MG63 (cell line): ENCODE measurements at places on chromosomes 11 and 22. TPM values are rescaled to one million over a fixed set of nuclear protein-coding genes. Genes with fewer than 3 reads are reported as not detected.

GRCh38 chr22:26707090-26707489 lies 49.7 kb downstream of the MIAT start:
- DNase-seq = no peak

DNA sequence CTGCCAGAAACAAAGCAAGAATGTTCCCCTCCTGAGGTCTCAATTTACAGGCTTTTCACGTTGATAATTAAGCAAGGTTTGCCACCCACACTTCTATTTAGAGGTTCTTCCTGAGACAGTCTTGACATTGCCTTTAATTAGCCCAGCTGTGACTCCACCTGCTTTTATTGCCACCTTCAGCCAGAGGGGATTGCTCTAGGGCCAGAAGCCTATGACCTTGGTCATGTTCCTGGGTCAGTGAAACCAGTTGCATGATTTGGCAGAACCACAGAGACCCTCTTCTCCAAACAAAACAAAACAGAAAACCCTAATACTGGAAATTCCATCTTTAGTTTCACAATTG lies 89.8 kb downstream of the APIP start:
- no peak for DNase-seq

- no peak for DNase-seq
These were observed 300.6 kb downstream of the DDX10 start for GRCh38 chr11:108965306-108966001.

- DNase-seq = peak; percentile 97
These were observed 160.9 kb downstream of the ADAMTS15 start for GRCh38 chr11:130609121-130610035.

GRCh38 chr22:24981066-24981465 lies 28.6 kb downstream of the KIAA1671 start:
- DNase-seq = no peak

DNA sequence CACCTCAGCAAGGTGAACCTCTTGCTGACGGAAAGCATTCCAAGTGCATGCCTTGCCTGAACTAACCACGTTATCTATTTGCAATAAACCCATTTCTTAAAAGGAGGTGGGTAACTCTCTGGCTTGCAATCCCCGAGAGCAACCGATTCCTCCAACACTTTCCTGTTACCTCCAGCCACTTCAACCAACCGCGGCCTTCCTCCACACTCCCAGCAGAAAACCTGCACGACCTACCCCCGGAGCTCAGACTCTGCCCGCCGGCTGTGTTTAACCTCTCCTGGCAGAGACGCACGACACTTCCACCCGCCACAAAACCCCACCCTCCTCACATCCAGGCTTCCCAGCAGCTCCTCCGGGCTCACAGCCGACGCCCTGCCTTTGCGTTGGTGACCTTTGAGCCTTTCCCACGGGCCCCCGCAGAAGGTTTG lies 708 bp downstream of the SCO2 start:
- peak; percentile 44 for DNase-seq

DNA sequence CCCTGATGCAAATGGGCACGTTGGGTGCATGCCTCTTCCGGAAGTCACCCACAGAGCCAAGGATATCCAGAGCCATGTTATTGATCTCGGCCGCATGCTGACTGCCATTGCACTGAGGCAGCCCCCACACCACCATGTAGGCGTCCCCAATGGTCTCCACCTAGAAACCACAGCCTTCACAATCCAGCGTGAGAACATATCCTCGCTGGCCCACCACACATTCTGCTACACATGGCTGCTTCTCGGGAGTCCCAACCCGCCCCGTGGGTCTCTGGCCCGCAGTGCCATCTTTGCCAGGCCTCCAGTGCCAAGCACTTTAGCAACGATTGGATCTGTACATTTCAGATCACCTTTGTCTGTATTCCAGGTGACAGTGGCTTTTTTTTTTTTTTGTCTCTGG lies 26.2 kb upstream of the LRRC32 start:
- DNase-seq = no peak

- DNase-seq = no peak
These were observed 49.3 kb upstream of the MPPED2 start for GRCh38 chr11:30635401-30635989.

The MYEOV gene
- 1.2 and 1.3 TPM in 2 replicates for total RNA-seq

The CHKB gene
- total RNA-seq = 1.3 and 5.5 TPM in 2 replicates

The TRIM49B gene
- total RNA-seq = not detected in 2 replicates

GRCh38 chr22:40517631-40518030 lies 118.9 kb downstream of the MRTFA start:
- no peak for DNase-seq

The MRGPRE gene
- not detected in 2 replicates for total RNA-seq

DNA sequence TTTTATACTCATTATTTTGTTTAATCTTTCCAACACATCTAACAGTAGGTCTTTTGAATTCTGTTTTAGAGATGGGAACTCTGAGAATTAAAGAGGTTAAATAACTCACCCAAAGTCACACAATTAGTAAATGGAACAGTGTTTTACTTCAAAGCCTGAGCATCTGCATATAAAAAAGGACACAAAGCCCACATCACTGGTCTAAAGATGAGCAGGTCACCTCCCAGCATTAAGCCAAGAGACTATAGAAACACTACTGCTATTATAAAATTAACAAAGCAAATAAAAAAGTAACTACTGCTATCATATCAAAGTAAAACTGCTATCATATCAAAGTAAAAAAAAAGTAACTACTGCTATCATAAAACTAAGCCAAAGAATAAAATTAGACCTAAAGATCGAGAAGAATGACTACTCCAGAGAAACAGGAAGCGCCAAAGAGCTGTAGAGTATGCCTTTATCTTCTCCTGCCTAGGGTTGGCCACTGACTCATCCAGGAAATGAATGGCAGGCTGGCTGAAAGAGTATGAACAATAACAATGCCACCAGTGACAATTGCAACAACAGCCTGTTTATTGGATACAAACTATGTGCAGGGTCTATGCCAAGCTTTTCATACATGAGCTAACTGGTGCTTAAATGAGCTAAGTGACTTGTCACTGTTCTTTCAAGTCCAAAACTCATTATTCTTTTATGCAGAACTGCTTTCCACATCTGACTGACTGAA lies 1153.0 kb upstream of the TENM4 start:
- DNase-seq = peak; percentile 71

DNA sequence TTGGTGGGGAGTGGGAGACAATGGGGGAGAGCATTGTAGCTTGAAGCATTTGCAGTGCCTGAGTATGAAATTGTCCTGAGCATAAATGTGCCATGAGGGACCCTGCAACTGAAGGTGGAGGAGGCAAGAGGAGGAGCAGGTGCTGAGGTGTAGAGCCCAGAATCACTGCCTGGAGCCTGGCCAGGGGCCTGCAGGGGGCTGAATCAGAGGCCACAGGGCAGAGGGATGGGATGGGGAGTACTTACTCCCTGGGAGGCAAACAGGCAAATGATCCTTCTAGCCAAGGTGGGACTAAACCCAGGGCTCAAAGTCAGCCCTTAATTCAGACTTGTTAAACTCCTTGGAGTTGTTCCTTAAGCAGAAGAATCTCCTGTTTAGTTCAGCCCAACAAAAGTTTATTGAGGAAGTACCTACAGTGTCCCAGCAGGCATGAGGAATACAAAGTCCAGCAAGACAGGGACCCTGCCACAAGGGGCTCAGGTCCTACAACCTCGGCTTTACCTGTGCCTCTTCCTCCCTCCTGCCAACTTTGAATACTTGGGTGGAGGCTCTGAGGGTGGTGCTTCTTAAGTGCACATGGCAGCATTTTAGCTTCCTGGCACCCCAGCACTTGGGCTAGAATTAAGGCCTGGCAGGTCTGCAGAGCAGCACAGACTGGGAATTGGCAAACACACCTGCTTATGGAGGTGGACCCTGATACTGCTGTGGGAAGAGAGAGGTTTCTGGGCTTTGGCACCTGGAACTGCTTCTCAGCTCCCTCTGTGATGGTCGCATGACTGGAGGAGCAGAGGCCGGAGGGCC lies 20.0 kb downstream of the MICAL2 start:
- DNase-seq = no peak

DNA sequence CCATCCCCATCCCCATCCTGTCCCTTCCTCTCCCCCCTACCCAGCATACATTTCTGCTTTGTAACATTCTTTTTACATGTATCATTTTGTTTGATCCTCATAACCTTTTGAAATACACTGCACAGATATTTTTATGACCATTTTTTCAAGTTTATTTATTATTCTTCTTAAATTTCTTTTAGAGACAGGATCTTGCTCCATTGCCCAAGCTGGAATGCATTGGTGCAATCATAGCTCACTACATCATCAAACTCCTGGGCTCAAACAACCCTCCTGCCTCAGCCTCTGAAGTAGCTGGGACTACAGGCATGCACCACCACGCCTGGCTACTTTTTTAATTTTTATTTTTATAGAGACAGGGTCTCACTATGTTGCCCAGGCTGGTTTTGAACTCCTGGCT lies 99.4 kb upstream of the AKIP1 start:
- no peak for DNase-seq

The OR8D1 gene
- not detected in 2 replicates for total RNA-seq

DNA sequence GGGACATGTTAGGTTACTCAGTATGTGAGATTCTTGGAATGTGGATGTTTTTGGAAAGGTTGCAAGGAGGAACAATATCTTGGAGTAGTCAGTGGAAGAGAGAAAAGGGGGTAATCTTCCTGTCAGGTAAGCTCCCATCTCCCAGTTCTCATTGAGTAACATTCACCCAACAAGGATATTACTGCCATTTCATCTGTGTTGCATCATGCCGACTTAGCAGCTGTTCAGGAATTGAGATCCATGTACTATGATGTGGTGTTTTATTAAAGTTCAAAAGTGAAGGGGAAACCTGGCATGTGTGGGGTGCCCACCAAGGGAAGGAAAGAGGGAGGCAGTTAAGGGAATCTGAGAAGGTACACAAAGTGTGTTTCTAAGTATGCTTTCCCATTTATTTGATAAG lies 58.4 kb upstream of the RASSF10 start:
- no peak for DNase-seq

DNA sequence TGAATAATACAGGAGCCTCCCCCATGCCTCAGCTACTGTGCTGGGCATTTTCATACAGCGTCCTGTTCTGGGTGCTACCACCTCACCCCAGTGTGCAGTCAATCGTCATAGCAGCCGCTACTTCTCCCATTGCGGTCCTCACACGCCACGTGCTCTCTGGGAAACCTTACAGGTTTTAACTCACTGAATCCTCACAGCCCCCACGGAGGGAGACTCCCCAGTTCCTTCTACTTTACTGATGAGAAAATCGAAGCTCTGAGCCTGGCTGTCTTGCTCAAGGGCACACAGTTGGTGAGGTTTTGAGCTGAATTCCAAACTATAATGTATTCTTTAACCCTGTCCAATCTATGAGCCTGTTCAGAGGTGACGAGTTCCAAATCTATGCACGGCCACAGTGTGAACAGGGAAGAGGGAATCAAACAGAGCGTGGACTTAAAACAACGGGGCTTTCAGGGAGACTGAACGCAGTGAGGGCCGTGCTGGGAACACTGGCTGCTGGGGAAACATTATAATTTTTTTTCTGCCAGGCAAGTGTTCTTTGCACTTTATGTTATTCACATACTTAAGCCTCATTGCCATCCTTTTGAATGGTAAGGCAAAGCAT lies 421.5 kb downstream of the BRD1 start:
- no peak for DNase-seq

GRCh38 chr11:121270001-121270678 lies 22.4 kb upstream of the SC5D start:
- DNase-seq = no peak

- DNase-seq = no peak
These were observed 85.9 kb upstream of the PPARA start for GRCh38 chr22:46064228-46064965.

- no peak for DNase-seq
These were observed 369 bp downstream of the DHCR7 start for GRCh38 chr11:71447791-71448256.

DNA sequence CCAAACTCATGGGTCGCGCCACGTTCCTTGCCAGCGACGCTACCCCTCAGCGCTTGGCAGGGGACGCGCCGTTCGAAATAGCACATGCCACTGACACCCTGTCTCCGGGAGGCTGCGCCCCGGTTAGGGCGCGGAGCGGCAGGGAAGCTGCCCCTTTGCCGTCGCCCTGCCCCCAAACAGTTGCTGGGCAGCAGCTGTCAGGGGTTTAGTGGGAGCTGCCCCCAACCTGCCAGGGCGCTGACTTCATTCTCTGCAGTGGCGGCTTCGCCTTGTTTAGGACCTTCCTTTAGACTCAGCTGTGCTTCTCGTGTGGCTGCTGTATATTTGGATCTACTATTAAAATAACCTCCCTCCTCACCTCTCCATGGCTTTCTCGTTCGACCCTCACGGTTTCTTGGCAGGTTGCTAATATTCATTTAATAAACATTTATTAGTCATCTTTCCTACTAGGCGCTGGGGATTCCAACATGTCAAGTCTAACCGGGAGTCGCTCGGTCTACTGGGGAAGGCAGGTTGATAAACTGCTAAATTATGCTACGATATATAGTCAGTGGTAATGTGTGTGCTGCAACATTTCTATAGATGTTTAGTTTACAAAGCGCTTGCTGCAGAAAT lies 782 bp downstream of the TMEM109 start:
- DNase-seq = peak; percentile 52

The EFEMP2 gene
- total RNA-seq = 29.0 and 43.2 TPM in 2 replicates

GRCh38 chr11:94185416-94186084 lies 56.9 kb downstream of the PANX1 start:
- DNase-seq = no peak

The DNAJB7 gene
- not detected in 2 replicates for total RNA-seq

DNA sequence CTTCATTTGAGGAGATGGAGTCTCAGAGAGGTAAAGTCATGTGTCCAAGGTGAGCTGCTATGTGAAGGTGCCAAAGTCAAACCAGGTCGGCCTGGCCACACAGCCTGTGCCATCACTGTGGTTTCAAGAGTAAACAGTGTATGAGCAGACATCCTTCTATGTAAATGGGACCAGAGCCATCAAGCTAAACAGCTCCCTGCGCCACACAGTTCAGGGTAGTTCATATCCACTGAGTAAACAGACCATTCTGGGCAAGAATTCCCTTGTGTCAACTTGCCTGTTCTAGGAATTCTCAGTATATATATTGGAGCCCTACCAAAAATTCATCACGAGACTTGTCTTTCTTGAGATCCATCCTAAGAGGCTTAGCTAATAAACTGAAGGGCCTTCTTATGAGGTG lies 77.5 kb downstream of the AMOTL1 start:
- peak; percentile 27 for DNase-seq

DNA sequence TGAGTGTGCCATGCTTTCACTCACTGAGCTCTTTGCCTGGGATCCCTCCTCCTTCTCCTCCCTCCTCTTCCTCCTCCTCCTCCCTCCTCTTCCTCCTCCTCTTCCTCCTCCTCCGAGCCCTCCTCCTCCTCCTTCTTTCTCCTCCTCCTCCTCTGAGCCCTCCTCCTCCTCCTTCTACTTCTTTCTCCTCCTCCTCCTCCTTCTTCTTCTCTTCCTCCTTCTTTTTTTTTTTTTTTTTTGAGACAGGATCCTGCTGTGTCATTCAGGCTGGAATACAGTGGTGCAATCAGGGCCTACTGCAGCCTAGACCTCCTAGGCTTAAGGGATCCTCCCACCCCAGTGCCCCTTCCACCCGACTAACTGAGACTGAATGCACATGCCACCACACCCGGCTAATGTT lies 62.3 kb downstream of the DEUP1 start:
- no peak for DNase-seq
